NCI-H748 treated with DMSO at 0.1 percent for 48 hours (cell line): ENCODE measurements at places on chromosomes 2 and 18.

DNA sequence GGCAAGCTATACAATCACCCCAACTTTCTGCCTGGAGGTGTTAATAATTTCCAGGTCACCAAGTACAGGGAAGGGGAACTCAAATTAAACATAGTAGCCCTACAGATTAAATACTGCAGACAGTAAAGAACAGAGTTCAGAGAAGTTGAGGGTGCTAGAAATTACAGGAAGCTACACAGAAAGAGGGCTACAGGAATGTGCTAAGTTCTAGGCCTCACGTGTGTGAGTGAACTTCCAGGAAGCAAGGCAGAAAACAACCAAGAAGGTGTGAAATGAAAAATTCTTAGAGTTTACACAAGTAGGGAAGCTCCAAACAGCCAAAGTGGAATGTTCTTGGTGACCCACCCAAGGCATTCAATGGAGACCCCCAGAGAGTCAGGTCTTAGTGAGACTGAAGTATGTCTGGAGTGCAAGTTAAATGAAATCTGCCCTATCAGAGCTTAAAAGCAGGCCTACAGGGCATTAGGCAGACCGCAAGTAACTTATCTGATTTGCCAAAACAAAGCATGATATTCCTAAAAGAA lies 58.1 kb upstream of the RNU4ATAC start:
- DNase-seq, result no peak

GRCh38 chr2:234843411-234843810 lies 108.4 kb upstream of the SH3BP4 start:
- DNase-seq, result no peak

- DNase-seq, result no peak
Observed at GRCh38 chr2:98396745-98397355, 47.8 kb upstream of the INPP4A start.

GRCh38 chr2:72211350-72211749 lies 63.7 kb upstream of the CYP26B1 start:
- DNase-seq, result no peak

- DNase-seq, result peak; percentile 19
Observed at GRCh38 chr2:181784556-181784955, 104.2 kb upstream of the NEUROD1 start.

- no peak for DNase-seq
Observed at GRCh38 chr2:196224756-196225155, 53.4 kb upstream of the STK17B start.

GRCh38 chr2:23926290-23926749 lies 603 bp downstream of the ATAD2B start:
- peak; percentile 26 for DNase-seq

DNA sequence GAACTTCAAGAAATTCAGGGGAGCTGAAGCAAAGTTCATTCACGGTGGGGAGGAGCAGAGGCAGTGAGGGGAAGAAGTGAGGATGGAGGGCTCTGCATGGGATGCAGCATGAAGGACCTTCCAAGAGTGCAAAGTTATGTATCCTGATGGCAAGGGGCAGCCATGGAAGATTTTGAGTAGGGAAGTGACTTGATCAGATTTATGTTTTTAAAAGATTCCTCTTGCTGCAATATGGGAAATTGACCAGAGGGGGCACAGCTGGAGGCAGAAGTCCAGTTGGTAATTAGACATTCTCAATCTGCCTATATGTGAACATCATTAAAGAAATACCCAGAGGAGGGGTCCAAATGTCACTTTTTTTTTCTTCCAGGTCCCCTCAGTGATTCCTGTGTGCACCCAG lies 21.5 kb upstream of the ANXA4 start:
- DNase-seq, result no peak

DNA sequence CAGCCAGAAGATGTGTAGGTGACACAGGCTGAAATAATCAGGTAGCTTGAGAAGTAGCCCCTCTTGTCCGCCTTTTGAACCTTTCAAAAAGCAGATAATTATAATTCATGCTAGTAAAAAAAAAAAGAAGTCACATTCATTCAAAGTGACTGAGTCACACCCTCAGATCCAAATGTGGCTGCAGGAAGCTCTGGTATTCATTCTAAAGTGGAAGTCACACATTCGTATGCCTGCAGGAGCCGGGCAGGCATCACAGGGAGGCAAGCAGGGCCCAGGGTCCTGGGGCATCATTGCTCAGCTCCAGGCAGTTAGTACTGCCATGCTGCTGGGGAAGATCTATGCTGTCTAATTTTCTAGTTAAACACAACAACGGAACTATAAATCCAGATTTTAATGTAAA lies 21.7 kb upstream of the RAB11FIP5 start:
- DNase-seq, result no peak

DNA sequence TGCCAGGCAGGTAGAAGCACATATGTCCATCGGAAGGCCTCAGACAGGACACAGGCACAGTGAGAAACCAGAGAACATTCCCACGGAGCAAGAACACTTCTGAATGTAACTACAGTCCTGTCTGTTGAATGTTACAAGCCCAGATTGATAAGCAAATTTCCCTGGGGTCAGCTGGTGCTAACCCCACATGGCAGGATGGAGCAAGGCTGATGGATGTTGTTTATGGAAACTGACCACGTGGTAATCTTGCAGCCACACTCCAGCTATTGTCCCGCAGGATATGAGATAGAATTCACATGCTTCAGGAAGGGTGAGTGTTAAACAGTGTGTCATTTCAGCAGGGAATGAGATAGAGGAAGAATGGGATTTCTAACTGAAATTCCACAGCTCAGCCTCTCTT lies 138.8 kb upstream of the COPS8 start:
- no peak for DNase-seq

DNA sequence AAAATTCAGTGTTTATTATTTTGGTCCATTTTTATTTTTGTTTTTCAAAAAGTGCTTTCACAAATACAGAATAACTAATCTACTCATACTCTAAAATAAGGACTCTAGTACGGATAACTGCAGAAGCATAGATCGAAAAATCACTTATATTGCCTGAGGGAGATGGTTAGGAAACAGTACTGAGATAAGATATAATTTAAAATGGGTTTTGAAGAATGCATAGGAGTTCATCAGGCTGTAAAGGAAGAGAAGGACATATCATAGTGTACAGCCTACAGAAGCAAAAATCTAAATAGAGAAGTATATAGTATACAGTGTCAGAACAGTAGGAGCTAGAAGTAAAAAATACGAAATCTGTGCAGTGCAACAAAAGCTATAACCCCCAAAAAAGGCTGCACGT lies 247.4 kb downstream of the SOX11 start:
- DNase-seq, result no peak

- no peak for DNase-seq
Observed at GRCh38 chr2:4895371-4895770, 796.8 kb upstream of the SOX11 start.

DNA sequence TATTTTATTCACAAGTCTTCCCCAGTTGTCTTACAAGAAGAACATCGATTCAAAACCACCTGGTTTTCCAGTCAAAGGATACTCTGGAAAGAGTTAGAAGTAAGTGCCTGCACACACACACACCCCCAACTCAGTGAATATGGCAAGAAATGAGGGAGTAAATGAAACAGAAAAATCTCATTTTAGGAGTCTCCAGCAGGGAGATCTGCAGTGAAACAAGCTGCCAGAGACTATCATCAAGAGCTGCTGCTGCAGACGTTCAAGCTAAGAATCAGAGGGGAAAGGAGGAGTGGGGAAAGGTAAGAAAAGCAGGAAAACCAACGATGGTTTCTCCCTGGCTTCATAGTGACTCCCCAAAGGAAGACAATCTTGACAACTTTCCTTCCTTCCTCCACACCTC lies 2.4 kb downstream of the ALK start:
- no peak for DNase-seq

GRCh38 chr2:222297600-222297935 lies 1.2 kb downstream of the PAX3 start:
- DNase-seq, result no peak

DNA sequence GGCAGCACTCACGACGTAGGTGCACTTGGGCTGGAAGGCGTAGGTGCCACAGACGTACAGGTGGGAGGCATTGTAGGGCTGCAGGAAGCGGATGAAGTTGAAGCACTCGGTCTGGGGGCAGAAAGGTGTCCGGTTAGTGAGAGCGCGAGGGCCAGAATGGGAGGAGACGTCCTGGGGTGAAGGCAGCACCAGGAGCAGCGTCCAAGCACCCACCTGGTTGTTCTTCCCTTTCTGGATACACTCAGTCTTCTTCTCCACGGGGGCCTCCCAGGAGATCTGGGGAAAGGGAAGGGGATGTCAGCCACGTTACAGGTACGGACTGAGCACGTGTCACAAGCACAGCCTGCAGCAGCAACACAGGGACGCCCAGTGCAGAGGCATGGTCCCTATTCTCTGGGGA lies 4.2 kb downstream of the SEMA4C start:
- DNase-seq, result no peak

DNA sequence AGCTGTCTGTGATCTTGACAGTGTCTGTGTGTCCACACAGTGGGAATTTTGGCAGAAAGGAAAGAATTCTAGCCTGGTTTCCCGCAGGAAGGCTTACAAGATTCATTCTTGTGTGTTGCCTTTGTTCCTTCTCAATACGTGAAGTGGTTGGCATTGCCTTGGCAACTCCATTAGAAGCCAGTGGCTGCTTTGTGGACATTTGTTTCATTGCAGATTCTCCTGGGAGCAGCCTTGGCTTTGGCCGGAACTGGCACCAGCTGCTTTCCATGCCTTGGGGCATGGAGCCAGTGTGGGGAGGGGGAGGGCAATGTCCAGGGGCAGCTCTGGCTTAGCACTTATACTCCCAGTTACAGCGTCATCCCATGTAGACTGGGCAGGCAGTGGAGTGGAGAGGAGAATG lies 39.4 kb downstream of the KIF5C start:
- DNase-seq, result no peak

GRCh38 chr2:152682663-152683062 lies 34.6 kb downstream of the PRPF40A start:
- no peak for DNase-seq

DNA sequence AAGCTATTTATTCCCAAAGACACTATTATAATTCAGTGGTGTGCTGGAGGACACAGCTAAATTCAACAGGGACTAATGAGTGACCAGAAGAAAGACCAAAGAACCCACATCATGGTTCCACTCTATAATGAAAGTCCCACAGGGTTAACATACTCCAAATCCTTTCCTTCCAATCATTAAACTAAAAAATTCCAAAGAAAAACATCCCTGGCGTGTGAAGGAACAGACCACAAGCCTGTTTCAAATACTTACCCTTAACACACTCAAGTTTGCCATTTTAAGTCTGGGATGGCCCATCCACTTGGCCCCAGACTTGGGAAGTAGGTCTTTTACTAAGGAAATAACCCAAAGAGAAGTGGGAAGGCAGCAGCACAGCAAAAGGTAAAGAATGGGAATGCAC lies 150.1 kb upstream of the CCDC150 start:
- no peak for DNase-seq

GRCh38 chr2:105057005-105057404 lies 19.1 kb downstream of the MRPS9 start:
- no peak for DNase-seq

- DNase-seq, result no peak
Observed at GRCh38 chr2:143329288-143329687, 200.1 kb downstream of the ARHGAP15 start.

DNA sequence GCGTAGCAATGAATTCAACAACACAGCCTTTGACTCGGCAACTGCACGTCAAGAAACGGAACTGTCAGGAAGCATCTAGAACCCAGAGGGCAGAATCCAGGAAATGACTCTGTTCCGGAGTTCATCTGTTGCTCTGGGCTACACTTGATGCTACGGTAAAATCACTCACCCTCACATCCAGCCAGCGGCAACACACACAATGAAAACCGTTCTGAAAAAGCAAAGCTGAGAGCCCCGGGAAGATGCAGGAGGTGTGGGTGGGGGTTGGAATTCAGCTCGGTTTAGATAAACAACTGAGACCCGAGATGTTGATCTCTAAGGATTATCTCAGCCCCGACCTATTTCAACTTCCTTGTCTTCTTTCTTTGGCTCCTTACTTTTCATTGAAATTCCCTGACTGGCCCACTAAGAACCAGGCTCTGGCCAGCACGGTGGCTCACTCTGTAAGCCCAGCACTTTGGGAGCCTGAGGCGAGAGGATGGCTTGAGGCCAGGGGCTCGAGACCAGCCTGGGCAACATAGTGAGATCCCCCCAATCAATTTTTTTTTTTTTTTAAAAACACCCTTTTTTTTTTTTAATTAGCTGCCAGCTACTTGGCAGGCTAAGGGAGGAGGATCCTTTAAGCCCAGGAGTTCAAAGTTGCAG lies 13.3 kb upstream of the RAB17 start:
- DNase-seq, result no peak
